ENCODE measurements at places on chromosomes 4 and X.

- peak; percentile 44 for DNase-seq
These were observed 27.2 kb upstream of the SEC24B start for GRCh38 chr4:109406337-109406931.

DNA sequence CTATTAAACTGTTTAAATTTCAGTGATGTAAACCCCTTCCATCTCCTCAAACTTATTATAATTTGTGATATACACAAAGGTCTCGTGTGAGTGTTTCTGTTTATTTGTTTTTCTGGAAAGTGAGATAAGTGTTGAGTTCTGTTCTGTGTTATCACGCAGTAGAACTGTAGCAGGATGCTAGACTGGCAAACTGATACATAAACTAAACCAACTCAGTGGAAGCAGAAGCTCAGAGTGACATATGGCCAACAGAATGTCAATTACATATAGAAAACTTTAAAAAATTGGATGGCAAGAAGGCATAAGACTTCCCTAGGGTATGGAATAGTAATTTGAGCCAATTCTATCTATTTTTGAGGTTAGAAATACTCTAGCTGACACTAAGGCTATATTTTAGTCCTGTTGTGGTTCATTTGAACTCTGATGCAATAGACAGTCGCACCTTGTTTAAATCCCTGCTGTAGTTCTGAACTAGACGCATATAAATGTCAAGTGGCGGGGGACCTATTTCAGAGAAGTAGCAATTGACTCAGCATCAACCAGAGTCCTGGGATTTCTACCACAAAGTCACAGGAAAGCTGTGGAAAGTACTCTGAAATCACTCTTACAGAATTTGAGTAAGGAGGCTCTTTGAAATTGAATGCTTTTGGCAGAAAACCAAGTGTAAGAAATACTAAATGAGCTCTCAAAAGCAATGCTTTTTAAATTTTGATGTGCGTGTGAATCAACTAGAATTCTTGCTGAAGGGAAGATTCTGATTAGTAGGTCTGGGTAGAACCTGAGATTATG is 294.4 kb downstream of the INPP4B start:
- DNase-seq = no peak

DNA sequence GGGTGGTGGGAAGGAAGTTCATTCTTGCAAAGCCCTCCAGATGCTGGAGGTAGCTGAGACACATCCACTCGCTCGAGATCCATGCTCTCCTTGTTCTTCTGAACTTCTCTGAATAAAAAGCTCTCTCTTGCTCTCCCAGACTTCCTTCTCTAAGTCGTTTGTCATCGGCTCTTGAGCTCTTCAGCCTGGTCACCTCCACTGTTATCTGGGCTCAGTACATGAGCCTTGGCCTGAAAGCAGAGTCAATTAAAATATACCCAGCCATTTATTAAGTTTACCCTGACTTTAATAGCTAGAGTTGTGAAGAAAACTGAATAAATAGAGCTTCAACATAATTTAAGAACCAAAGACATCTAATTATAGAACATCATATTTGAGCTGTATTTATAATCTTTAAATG is 99.0 kb downstream of the CPE start:
- no peak for DNase-seq

- no peak for DNase-seq
These were observed 55.4 kb upstream of the RASSF6 start for GRCh38 chr4:73675623-73676022.

DNA sequence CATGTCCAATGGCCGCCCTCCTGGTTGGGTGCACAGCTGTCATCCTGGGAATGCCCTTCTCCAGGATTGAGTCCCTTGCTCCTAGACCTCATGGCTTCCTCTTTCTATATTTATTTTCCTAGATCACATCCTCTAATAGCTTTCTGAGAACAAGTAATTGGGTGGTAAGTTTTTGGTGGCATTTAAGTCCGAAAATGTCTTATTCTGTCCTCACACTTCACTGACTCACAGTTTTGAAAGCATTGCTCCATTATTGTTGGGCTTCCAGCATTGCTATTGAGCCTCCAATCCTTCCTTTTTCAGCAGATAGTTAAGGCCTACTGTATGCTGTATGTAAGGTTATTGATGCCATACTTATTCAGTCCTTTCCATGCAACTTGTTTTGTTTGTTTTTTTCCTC is 25.9 kb downstream of the PGM2 start:
- no peak for DNase-seq

GRCh38 chr4:152917543-152918395 is 18.4 kb upstream of the FHDC1 start:
- peak; percentile 14 for DNase-seq

GRCh38 chr4:37767546-37767945 is 58.9 kb upstream of the PGM2 start:
- DNase-seq = peak; percentile 18

- no peak for DNase-seq
These were observed 282.5 kb upstream of the RASGEF1B start for GRCh38 chr4:81754169-81754568.

GRCh38 chrX:11010476-11010875 is 100.7 kb upstream of the HCCS start:
- DNase-seq = no peak

DNA sequence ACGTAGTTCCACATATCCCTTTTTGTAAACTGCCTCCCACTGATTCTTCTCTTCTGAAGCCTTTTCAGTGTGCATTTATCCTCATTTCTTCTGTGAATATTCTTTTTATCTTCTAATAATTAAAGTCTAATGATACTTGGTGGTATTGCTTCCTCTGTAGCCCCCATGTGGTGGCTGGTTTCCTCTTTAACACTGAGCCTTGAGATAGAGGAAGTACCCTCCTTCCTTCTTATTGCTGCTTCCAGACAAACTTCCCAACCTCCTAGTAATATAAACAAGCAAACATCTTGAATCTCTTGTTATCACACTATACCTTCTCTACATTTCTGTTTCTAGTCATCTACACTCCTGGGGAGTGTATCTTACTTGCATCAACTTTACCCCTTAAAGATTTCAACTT is 310.5 kb upstream of the GIMD1 start:
- no peak for DNase-seq

All from RPMI7951 (cell line).